ENCODE measurements at places on chromosomes 1 and 21.

GRCh38 chr1:168603501-168604110 lies 27.2 kb downstream of the XCL1 start:
- DNase-seq, result no peak

- no peak for DNase-seq
Measured at GRCh38 chr1:156534424-156535060, 34.0 kb upstream of the MEF2D start.

- no peak for DNase-seq
Measured at GRCh38 chr1:66348776-66349175, 185.2 kb upstream of the SGIP1 start.

DNA sequence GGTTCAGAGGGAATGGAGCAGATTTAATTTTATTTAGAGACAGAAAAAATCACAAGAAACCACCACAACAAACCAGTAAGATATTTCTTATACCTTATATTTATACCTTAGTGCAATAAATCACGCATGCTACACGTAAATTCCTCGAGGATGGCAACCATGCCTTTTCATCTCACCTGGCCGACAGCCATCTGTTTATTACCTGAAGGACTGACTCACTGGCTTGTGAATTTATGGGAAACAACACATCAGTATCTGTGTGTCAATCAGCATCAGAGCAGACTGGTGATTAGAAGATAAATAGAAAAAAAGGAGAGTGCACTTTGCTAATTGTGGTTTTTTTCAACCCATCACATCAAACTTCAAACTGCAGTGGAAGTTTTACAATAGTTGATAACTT lies 58.4 kb downstream of the S1PR1 start:
- DNase-seq, result no peak

GRCh38 chr1:159937054-159937750 lies 8.2 kb downstream of the IGSF9 start:
- no peak for DNase-seq

- no peak for DNase-seq
Measured at GRCh38 chr1:230109066-230109465, 42.0 kb downstream of the GALNT2 start.

GRCh38 chr1:216723274-216723780 lies at the start of gene ESRRG:
Gene ESRRG, minus strand, starts transcription at chr1:216723429. Its CDS starts 130 bp downstream, at chr1:216723299.
- no peak for DNase-seq

DNA sequence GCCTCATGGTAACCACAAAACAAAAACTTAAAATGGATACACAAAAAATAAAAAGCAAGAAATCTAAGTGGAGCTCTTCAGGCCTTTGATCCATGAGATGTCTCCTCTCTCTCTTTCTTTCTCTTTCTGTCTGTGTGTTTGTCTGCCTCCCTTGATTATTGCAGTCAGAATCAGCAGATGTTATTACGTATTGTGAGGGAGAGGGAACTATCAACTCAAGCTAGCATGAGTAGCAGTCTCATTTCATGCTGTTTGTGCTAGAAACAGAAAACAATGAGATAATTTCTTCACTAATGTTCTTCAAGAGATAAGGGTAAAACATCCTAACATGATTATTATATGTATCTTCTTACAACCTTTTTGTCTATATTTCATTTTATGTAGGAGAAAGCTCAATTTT lies 103.7 kb upstream of the PDC start:
- DNase-seq, result no peak

GRCh38 chr1:67465375-67465774 lies 35.2 kb upstream of the SERBP1 start:
- DNase-seq, result no peak

DNA sequence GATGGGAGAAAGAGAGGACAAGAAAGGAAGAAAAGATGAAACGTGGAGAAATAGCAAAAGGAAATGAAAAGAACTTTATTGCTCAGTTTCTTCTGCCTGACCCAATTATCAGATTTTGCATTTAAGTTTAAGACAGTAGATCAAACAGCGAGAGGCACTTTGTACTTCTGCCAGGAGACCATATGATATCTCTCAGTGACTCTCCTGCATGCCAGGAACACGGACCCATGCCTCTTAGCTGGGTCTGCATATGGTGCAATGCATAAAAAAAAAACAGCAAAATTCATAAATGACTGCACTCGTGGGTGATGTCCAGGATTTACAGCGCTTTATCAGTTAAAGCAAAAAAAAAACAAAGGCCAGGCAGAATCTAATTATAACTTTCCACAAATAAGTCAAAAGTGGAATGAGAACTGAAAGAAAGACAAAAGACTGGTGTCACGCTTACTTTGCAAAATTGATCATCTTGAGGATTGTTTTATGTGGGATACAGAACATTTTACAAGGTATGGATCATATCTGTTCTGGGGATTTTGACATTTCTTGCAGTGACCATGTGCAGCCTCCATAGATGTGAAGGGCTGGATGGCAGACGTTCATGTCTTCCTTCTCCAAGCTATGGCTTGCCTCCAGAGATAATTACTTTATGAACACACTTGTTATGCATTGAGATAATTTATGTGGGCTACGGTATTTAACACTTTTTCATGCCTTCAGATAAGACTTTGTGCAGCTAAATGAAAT lies 79.5 kb downstream of the RUNX1 start:
- DNase-seq, result no peak

DNA sequence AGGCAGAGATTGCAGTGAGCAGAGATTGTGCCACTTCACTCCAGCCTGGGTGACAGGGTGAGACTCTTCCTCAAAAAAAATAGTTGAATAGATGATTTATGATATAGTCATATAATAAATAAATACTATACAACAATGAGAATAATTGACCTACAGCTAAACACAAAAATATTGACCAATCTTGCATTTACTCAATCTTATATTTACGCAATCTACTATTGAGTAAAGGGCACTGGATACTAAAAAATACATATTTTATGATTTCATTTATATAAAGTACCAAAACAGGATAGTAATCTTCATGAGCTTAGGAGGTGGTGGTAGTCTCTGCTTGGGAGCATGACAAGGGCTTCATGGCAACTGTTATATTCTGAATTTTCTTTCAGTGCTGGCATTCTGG lies 19.1 kb upstream of the GBP3 start:
- no peak for DNase-seq

GRCh38 chr1:92882819-92883218 lies 51.0 kb downstream of the RPL5 start:
- no peak for DNase-seq

DNA sequence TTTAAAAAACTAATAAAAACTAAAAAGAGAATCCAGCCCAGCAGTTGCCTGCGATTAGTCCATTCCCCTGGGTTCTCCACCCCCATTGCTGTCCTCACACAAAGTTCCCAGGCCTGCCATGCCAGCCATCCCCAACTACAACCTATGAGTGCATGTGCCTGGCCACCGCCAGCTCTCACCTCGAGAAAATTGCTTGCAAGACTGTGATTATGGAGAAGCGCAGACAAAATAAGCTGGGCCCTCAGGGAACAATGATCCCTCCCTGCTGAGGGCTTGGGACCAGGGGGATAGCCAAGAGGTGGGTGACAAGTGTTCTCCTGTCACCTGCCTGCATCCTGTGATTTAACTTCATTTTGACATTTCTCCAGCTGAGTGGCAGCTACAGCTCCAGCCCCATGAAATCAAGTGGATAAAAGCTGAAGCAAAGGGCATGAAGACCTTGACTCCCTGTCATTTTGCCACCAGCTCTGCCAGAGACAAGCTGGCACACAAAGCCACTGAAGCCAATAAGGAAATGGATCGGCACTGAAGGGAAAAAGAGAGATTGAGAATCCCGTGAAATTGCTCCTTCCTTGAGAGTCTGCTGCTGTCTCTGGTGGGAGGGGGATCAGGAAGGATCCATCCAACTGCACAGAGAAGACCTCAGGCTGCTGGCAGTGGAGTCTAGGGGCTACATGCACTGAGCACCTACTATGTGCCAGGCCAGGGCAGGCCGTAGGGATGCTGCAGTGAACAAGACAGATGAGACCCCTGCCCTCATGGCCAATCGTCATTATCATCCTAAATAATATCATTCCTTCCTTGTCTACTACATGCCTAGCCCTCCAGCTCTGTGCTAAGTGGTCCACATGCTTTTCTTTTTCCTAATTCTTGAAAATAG lies 40.7 kb downstream of the MATN1 start:
- DNase-seq, result no peak

DNA sequence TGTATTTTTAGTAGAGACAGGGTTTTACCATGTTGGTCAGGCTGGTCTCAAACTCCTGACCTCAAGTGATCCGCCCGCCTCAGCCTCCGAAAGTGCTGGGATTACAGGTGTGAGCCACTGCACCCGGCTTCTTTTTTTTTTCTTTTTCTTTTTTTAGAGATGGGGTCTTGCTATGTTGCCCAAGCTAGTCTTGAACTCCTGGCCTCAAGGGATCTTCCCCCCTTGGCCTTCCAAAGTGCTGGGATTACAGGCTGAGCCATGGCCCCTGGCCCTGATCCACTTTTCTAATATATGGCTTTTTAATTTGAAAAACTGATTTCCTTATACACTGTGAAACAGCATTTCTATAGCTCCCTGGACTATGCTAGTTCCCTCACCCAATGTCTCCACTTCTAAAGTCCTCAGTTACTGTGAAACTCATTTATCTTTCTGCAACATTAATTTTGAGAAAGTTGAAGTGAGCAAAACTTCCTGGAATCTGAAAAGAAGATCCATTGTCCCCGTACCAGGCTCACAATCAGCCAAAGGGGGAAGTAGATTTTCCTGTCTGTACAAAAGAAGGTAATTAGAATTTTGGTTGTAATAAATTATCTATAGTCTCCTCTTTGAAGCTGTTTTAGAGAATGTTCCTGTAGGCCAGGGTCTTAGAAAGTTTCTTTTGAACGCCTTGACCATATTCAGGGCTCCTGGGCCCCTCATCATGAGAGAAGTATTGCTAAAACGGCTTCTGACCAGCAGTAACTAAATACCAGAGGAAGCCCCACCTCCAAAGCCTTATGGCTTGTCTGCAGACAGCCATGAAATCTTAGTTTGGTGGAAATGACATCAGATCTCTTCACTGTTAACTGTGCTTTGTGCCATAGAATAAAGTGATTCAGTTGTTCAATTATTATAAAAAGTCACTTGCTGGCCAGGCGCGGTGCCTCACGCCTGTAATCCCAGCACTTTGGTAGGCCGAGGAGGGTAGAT lies 34.9 kb downstream of the DEGS1 start:
- no peak for DNase-seq

DNA sequence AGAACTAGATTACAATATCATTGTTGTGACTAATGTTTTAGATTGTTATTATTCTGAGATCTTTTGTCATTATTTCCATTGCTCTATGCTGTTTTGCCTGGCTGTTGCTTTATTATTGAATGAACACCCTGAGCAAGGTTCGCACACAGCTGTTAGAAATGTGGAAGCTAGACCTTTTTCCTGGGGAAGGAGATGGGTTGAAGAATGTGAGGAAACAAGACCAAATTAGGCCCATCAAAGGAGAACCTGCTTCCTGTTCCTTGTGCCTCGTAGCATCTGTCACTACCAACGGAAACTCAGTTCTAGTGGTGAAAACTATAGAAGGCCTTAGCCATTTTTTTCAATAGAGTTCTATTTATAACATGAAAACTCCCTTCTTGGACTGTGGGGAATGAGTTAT lies 68.7 kb downstream of the RGL1 start:
- DNase-seq, result no peak

DNA sequence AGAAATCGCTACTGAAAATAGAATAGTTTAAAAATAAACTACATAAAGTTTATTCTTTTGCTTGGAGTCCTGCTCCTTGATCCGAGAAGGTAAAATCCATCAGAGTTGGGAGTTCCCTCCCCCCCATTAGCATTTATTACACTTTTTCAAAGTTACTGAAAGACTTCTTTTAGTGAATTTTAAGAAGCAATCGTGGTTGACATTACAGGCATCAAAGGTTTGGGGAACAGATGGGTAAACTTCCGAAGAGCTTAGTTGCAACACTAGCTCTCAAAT lies 31.0 kb upstream of the NFIA start:
- no peak for DNase-seq

DNA sequence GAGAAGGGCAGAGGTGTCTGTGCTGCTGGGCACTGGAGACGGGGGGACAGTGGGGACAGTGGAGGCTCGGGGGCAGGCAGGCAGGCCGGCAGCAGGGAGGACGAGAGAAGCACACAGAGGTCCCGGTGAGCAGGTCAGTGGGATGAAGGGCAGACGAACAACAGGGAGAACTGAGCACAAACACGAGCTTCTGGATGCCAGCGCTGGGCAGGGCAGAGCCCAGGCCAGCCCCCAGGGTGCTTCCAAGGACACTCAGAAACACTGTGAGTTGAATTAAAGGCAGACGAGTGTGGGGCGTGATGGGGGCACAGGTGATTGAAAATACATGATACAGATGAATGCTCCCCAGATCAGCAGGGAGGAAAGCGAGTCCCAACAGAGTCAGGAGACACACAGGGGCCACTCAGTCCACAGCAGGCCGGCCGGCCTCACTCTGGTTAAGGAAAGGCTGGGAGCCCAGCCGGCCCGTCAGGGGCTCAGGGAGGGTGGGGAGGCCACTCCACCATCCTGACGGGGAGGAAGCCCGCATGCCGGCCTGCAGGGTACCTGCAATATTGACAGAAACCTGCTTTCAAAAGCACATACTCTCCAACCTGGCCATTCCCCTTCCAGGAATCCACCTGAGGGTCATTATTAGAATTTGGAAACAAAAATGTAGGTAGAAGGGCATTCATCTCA lies 14.1 kb downstream of the SLC19A1 start:
- no peak for DNase-seq

DNA sequence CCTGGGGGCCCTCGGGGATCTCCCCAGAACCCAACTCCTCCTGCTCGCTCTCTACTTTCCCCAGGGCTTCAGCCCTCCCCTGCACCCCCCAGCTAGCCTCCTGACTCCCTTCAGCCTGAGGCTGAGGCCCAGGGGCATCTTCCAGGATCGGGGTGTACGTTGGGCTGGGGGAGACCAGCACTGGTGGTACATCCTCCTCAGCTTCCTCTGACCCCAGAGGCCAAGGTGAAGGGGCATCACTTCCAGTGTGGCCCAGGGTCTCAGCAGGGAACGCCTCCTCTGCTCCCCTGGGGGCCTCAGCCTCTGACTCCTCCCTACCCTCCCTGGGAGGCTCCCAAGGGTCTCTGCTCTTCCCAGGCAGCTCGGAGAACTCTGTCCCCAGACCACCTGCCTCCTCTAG lies 6.8 kb downstream of the NES start:
- DNase-seq, result no peak
